ENCODE measurements at places on chromosomes 11 and 22.

DNA sequence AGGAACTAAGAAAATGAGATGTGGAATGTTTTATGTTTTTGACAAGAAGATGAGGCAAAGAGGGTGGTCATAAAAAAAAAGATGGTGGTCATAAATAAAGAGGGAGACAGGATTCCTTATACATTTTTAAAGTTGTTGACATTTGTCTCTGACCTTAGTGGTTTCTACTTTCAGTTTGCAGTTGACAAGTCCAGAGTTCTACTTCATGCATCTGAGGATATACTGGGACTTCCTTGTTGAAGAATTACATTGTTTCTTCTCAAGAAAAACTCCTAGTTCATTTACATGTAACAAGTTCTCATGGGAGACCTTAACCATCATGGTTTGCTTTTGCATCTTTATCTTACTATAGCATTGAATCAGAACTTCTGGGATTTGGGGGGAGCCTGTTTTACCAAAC is 1.2 kb downstream of the OR6X1 start:
- DNase-seq, result no peak

DNA sequence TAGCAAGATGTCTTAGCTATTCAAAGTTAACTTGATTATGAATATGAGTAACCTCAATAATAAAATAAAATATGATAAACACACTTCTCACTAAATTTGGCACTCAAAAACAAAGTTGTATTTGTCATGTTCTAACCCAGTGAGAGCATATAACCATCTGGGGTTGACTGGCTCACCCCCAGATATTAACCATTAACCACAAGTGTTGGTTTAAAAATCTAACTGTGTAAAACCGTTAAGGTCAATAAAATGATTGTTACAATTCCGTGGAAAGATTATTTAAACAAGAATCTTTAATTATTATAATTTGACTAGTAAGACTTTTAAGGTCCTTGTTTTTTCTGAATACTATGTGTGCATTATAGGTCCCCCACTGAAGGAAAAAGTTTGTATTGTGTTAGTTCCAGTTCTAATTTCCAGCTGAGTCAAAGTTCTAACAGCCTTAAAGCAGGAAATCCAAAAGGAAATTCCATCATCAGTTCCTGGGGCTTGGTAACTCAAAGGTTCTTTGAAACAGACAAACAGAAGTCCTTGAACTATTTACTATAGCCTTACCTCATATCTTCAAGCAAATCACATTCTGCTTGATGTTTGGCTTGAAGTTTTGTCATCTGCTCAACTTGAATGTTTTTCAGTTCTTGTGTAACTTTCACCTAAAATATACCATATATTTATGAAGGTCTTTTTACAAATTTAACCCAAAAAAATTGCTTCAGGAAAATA is 2.5 kb downstream of the FCHSD2 start:
- DNase-seq, result peak; percentile 33

DNA sequence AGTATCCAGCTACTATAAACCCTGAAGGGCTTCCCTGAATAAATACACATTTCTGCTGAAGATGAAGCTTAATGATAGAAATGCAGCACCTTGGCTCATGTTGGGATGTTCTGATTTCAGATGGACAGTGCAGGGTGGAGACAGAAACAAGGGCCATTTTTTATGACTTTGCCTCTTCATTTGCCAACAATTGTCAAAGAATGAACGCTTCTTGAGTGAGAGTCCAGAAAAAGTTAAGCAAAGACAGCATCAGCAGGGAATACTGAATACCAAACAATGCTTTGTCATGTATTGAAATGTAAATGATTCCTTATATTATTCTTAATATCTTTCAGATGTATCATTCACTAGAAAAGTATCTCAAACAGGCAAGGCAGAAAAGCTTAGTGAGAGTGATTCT is 84.9 kb downstream of the TRPC6 start:
- DNase-seq, result no peak

- DNase-seq, result no peak
Measured at GRCh38 chr11:72208281-72208680, 8.3 kb upstream of the FOLR2 start.

- DNase-seq, result no peak
Measured at GRCh38 chr22:27099946-27100722, 442.7 kb downstream of the MIAT start.

DNA sequence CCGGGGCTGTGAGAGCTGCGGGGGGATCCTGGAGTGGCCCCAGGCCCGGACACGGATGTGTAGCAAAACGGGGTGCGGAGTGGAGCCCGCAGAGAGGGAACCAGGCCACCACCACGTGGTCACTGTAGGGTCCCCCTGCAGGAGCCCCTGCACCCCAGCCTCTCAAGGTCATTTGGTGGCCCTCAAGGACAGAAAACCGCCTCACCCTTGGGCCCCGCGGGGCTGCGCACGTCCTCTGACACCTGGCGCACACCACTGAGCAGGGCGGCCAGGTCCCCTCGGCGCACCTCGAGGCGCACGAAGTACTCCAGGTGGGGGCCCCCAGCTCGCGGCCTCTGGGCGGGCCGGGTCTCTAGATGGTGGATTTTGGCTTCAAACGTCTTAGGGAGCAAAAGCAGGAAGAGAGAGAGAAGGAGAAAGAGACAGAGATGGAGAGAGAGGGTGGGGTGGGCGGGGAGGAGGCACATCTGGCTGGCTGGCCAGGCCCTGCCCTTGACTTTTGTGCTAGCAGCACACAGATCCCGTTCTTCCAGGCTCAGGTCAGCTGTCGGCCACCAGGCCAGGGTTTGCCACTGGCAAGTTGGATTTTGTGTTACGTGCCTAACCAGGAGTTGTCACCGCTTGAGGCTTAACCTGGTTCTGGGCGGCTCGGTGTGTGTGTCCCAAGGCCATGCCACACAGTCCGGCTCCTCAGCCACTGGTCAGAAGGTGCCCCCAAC is 3.2 kb downstream of the TH start:
- no peak for DNase-seq

DNA sequence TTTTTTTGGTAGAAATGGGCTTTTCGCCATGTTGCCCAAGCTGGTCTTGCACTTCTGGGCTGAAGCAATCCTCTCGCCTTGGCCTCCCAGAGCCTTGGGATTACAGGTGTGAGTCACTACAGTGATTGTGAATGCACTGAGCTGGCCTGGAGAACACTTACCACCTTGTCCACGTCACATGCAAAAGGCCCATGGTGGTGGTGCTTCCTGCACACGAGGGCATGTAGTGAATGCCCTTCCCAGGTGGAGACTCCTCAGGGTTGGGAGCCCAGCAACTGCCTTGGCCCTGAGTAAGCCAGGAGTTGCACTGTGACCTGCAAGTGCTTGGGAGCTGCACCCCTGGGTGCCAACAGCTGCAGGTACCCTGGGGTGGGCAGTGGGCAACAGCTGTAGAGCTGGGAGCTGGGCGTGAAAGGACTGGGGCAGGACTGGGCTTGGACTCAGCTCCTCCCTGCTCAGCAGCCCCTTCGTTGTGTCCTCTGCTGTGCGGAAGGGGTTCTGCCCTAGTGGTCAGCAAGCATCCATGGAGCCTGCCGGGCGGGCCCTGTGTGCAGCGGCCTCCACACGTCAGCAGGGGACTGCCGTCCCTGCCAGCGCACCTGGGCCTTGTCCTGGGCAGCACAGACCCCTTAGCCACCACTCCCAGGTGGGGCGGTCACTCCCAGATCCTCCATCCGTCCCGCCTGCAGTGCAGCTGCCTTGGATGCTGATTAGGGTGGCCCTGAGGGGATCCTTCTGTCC is 9.3 kb upstream of the ADORA2A start:
- DNase-seq, result no peak

Data from AG08395 (cell line).